ENCODE measurements at places on chromosomes 1 and 21.
A peak's percentile ranks its signal among the peaks of the same experiment; 100 is the strongest.

- DNase-seq, result no peak
These were observed 127.6 kb upstream of the F3 start for GRCh38 chr1:94669198-94669597.

GRCh38 chr1:52511851-52512615, 40.9 kb downstream of the TUT4 start:
- no peak for DNase-seq

GRCh38 chr1:56375326-56375804, 204.0 kb downstream of the PLPP3 start:
- DNase-seq, result no peak

DNA sequence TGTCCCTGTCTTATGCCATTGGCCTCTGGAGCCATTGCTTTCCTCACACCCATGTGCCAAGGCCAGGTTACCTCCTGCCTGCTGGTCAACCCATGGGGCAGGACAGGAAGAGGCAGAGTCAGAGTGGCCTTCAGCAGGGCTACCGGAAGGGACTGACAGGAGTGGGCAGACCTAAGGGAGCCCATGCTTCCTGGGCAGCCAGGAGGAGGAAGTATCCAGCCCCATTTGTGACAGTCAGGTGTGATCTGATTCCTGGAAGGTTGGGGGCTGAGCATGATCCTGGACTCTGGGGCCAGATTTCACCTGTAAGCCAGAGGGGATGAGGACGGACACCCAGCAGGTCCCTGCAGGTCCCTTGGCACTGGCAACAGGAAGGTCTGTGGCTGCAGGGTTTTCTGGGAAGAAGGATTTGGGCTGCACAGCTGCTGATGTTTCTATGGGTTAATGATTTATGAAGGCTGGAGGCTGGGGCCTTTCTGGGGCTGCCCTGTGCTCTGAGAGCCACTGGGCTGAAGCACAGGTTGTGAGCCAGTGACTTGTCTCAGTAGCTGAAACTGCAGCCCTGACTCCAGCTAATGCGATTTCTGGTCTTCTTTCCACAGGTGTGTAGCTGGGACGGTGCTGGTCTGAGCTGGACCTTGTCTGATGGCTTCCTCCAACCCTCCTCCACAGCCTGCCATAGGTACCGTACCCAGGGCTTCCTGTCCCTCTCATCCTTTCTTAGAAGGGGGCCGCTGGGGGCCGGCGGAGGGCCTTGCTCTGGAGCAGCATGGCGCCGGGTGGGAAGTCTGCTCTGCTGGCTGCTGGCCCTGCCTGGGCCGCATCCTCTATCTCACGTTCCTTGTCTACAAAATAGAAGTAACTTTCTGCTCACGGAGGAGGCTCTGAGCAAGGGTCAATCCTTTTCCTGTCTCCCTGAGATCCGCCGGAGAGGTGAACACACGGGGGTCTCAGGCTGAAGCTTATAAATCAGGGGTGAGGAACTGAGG, 40.7 kb downstream of the ARHGEF10L start:
- DNase-seq, result no peak

- no peak for DNase-seq
These were observed 15.4 kb downstream of the LPAR3 start for GRCh38 chr1:84877592-84877991.

DNA sequence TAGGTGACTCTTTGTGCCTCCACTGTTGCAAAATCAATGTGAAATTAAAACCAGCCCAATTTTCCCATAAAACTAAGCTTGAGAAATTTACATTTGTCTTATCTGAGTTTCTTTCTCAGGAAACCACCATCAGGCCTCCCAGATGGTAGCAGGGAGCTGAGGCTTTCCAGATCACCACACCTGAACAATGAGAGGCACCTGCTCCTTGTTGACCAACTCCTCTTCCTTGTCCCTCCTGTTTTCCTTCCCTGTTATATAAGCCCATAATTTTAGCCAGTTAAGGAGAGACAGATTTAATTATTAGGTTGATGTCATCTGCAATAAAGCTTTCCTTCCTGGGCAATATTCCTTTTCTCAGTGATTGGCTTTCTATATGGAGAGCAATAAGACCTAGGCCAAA, 32.0 kb upstream of the C1orf185 start:
- DNase-seq, result no peak

- DNase-seq, result no peak
These were observed 273.8 kb upstream of the SNX7 start for GRCh38 chr1:98387701-98388100.

GRCh38 chr21:46111857-46112724, 14.2 kb downstream of the COL6A2 start:
- no peak for DNase-seq

- DNase-seq, result no peak
These were observed 72.4 kb upstream of the TMEM51 start for GRCh38 chr1:15081102-15081501.

GRCh38 chr21:36535618-36536241, 55.8 kb upstream of the CLDN14 start:
- DNase-seq, result no peak

- DNase-seq, result no peak
These were observed 49.7 kb upstream of the MACF1 start for GRCh38 chr1:39154553-39155421.

GRCh38 chr1:95069710-95070093, 3.0 kb downstream of the ALG14 start:
- DNase-seq, result no peak

GRCh38 chr1:22591576-22591975, 28.3 kb downstream of the EPHA8 start:
- no peak for DNase-seq

GRCh38 chr1:22618056-22618455, 18.4 kb upstream of the C1QA start:
- DNase-seq, result no peak

DNA sequence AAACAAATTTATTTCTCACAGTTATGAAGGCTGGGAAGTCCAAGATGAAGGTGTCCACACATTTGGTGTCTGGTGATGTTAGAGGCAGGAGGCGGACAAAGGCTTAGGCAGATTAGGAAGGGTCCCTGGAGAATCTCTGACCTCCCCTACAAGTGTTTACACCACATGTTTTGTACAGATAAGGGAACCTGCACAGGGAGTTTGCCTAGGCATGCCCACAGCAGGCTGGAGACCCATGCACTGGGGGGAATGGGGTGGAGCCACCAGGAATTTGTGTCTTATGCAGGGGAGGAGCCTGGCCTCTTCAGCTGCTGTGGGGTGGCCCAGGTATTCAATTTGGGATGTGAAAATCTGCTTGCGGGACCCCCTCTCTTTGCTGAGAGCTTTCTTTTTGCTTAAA, 131.3 kb downstream of the PATJ start:
- DNase-seq, result no peak

GRCh38 chr21:37582590-37582989, 216.0 kb downstream of the DYRK1A start:
- DNase-seq, result no peak

GRCh38 chr1:16677552-16678431, 11.0 kb upstream of the RNU1-3 start:
- no peak for DNase-seq

DNA sequence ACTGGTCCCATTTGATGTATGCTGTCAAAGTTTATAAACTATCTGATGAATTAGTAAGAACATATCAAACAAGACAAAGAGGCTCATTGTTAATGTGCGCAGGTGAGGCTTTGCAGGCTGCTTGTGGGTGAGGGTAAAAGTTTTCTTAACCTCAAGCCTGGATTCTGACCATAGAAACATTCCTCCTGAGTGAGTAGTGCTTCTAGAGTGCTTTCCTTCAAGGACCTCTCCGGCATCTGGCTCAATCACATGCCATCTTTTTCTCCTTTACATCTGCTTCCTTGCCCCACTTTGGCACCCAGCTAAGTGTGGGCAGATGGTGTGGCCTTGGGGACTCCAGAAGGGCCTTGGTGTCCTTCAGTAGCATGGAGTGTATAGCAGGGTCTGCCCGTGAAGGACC, 104.0 kb downstream of the ROR1 start:
- no peak for DNase-seq

- DNase-seq, result no peak
These were observed 3.3 kb downstream of the DLGAP3 start for GRCh38 chr1:34926156-34926555.

DNA sequence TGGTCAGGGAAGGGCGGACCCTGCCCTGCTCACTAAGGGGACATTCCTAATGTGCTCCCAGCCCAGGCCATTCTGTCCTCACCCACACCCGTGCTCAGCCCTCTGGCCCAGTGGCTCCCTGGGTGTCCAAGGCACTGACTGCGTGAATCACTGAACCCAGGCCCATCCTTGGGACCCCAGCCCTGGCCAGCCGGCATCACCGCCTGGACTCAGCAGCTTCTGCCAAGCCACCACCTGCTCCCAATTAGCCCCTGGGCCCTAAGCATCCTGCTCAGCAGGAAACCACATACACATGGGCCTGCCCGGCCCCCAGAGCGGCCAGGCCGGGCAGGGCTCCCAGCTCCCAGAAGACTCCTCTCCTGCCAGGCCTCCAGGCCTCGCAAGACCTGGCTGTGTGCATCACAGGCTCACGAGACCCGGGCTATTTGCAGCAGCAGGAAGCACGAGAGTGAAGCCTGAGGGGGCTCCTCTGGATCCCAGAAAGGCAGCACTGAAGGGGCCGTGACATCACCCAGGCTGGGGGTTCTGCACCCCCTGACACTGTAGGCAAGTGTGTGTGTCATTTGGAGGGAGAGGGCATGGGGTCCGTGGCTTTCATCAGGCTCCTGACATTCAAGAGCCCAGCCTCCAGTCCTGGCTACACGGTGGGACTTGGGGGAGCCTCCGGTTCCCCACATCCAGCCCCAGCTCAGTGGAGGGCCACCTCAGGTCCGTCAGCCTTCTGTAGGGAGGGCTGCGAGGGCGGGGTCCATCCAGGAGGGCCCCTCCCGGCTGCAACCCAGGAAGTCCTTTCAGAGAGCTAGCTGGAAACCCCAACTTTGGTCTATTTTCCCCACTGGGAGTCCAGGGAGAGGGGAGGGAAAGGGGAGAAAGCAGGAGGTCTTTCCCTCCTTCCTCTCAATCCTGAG, 1.6 kb downstream of the MFAP2 start:
- no peak for DNase-seq

DNA sequence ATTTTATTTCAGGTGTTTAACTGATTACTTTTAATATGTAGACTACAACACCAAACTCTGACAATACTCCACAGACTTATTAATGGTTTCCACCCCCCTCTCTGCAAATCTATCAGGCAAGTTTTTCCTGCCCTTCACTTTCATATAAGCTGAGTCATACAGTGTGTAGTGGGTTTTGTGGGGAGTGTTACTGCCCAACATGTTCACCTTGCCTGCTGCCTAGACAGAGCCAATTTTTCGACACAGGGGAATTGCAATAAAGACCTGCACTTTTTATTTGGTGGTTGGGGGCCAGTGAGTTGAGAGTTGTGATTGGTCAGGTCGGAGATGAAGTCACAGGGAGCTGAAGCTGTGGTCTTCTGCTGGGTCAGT, 119.7 kb downstream of the PPIAL4G start:
- DNase-seq, result no peak

DNA sequence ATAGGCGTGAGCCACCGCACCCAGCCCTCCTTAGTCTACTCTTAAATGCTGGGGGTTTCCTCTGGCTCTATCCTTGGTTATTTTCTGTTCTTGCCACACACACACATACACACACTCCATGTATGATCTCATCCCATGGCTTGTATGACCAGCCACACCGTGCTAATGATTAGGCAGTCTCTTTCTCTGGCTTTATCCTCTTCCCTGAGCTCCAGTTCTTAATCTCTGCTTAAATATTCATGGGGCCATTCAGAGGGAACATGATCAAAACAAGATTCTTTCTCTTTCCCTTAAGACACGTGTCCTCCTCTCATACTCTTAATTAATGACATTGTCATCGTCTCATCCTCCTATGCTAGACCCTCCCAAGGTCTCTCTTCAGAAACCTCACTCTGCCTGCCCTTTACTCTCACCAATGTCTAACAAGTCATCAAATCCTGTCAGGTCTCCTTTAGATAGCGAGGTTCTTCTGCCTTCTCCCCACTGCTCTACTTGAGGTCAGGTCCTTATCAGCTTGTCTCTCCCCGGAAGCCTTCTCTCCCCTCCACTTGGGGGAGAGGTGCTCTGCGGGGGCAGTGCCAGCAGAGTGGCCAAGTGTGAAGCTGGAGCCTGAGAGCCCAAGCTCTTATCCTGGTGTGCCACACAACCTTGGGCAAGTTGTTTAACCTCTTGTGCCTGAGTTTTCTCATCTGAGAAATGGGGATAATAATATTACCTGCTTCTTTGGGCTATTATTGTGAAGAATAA, 83.0 kb upstream of the GNG12 start:
- no peak for DNase-seq

DNA sequence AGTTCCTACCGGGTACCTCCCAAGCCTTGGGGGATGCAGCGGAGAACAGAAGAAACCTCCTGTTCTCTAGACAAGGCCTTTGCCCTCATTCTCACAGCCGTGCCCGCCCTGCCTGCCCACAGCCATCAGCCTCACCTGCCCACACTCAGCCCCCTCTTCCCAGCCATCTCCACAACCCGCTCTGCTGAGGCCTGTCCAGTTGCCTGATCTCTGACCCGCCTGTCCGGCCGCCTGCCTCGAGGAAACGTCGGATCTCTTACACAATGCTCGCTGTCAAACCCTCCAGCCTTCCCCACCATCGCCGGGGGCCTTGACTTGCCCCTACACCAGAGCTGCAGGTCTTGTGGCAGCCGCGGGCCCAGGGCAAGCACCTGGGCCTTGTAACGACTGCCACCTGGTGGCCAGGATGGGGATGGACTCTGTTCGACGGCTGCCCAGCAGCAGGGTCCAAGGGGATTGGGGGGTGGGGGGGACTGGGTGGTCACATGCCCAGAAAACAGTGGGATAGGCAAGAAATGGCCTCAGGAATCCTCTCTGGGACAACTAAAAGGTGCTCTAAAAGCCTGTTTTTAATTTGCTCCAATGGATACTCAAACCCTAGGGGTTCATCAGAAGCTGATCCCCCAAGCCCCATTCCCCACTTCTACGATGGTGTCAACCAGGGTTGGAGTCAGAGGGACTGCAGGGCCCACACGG, 31.0 kb downstream of the SLC45A1 start:
- peak; percentile 67 for DNase-seq

DNA sequence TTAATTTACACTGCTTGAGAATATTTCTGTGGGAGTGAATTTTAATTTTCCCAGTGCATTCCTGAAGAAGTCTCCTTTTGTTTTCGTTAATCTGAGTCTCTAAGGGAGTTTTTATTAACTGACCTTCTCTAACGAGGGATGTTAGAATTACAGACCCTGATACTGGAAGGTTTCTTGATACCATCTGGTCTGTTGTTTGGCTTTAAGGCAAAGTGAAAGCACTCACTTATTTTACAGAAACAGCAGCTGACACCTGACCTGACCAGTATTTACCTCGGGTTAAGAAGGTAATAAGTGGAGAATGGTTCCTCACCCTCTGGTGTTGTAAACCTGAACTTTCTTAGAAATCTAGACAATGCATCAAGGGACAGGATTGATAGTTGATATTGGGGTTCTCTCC, 12.4 kb downstream of the CDC14A start:
- no peak for DNase-seq

GRCh38 chr1:183632114-183632513, 3.5 kb downstream of the ARPC5 start:
- DNase-seq, result no peak

DNA sequence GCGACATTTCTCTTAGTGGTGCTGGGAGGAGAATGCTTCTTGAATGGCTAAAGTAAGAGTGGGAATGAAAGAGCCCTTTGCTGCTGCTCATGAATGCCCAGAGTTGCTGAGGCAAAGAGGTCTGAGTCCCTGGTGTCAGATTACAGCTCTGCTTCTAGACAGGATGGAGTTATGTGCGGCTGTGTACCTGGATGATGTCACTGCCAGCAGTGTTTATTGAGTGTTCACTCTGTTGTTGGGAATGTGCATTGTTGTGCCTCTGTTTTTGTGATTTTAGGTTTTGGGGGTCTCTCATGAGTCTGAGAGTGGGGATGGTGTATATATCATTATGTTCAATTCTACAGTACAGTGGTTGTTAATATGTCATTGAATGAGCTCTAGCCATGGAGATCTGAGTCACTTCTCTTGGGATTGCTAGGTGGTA, 2.7 kb downstream of the CDC14A start:
- DNase-seq, result no peak
